ENCODE measurements at places on chromosomes 7 and 10. TPM values are rescaled to one million over a fixed set of nuclear protein-coding genes. Genes with fewer than 3 reads are reported as not detected.
A peak's percentile ranks its signal among the peaks of the same experiment; 100 is the strongest.

The HMX3 gene
- 0.35 TPM for total RNA-seq

GRCh38 chr7:99001482-99002147, 123.3 kb downstream of the TRRAP start:
- DNase-seq, result no peak

- DNase-seq, result no peak
Measured at GRCh38 chr7:138125598-138126111, 49.4 kb downstream of the AKR1D1 start.

- DNase-seq, result no peak
Measured at GRCh38 chr7:34057956-34058355, 152.6 kb downstream of the BMPER start.

The MOGAT3 gene
- total RNA-seq, result 47.7 TPM

GRCh38 chr10:48332166-48332870, 25.8 kb downstream of the MAPK8 start:
- DNase-seq, result no peak

- no peak for DNase-seq
Measured at GRCh38 chr10:96972264-96972663, 140.2 kb downstream of the LCOR start.

The NXPH1 gene
- 0.30 TPM for total RNA-seq

DNA sequence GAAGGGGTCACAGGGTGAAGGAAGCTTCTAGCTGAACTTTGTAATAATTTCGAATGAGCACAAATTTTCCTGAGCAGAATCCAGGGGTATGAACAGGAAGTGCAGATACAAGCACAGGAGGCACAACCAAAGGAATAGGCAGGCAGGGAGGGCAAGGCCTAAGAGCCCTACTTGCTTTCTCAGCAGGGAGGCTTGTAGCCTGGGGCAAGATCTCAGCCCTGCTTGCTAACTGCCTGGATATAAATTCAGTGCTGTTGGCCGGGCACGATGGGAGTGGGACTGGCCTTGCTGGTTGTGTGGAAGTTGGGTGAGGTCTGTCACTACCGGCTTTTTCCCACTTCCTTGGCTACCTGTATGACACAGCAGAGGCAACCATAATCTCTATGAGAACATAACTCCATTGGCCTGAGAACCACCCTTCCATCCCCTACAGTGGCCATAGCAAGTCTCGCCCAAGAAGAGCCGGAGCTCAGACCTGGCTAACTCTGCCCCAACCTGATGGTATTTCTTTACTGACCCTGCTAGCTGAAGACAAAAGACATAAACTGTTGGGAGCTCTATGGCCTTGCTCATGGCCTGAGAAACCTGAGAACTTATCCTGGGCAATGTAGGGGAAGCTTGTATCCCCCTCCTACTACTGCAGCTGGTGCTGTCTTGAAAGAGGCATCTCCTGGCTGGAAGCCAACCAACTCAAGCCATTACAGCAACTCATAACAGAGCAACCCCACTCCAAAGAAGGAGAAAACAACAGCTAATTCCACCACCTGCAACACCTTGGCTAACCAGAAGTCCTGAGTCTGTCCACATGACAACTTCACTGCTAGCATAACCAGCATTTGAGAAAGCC, 27.6 kb downstream of the CLDN12 start:
- DNase-seq, result no peak

The STEAP2 gene
- 27.3 TPM for total RNA-seq

GRCh38 chr10:33337326-33337957, 3.0 kb upstream of the NRP1 start:
- DNase-seq, result peak; percentile 26

The TSPAN33 gene
- total RNA-seq, result 3.8 TPM

The ZNF107 gene
- 4.1 TPM for total RNA-seq

The ACBD7 gene
- total RNA-seq, result 0.44 TPM

GRCh38 chr10:15815242-15815885, 44.9 kb downstream of the MINDY3 start:
- no peak for DNase-seq

GRCh38 chr7:28418311-28418710, 6.0 kb downstream of the CREB5 start:
- DNase-seq, result no peak

- DNase-seq, result no peak
Measured at GRCh38 chr7:24054236-24054635, 229.8 kb upstream of the NPY start.

DNA sequence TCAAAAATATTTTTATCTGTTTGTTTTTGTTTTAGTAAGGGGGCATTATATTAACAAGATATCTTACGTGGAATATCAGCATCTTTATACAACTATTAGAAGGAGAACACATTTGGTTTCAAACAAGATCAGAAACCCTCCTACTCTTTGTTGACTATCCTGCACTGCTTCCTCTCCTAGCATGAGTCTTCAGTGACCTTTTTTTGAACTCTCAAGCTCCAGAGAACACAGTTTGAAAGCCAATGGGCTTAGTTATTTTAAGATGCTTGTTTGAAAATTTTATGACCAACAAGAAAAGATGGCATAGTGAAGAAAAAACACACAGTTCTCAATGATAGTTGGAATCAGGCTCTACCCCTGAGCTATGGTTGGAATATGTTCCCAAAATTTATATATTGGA, 37.2 kb upstream of the RTKN2 start:
- no peak for DNase-seq

The AKR1C8 gene
- total RNA-seq, result not detected

The NODAL gene
- total RNA-seq, result 0.17 TPM

GRCh38 chr10:129888784-129889616, 75.1 kb downstream of the EBF3 start:
- DNase-seq, result peak; percentile 23

The ZEB1 gene
- 32.3 TPM for total RNA-seq

GRCh38 chr7:32150589-32150988, 80.4 kb upstream of the PDE1C start:
- DNase-seq, result no peak

GRCh38 chr10:6162589-6163356, 40.0 kb upstream of the PFKFB3 start:
- peak; percentile 43 for DNase-seq

DNA sequence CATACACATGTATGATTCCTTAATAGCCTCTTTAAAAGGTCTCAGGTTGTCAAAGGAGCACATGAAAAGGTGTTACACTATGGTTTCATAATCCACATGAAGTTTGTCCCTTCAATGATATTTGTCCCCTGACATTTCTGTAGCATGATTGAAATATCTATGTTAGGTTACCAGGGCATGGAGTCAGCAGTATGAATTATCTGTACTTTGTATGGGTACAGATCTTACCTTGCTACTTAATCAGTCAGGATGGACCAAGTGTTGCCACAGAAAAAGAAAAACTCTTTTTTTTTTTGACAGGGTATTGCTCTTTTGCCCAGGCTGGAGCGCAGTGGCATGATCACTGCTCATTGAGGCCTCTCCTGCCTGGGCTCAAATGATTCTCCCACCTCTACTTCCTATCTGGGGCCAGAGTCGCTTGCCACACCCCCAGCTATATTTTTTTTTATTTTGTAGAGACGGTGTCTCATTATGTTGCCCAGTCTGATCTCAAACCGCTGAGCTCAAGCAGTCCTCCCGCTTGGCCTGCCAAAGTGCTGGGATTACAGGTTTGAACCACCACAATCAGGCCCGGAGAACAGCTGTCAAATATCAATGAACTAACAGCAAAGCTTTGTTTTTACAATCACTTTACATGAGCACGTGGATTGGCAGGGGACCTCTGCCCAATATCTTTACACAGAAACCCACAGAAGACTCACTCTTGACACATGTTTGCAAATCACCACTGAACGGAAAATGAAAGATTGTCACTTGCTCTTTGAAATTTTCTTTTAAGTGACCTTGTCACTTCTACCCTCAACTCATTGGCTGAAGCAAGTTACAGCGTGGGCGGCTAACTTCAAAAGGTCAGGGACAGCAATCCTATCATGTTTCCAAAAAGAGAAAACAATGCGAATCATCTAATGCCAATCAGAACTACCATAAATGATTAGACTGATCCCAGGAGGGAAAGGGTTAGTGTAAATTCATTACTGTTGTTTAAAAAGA, 140.2 kb downstream of the PRKG1 start:
- no peak for DNase-seq

DNA sequence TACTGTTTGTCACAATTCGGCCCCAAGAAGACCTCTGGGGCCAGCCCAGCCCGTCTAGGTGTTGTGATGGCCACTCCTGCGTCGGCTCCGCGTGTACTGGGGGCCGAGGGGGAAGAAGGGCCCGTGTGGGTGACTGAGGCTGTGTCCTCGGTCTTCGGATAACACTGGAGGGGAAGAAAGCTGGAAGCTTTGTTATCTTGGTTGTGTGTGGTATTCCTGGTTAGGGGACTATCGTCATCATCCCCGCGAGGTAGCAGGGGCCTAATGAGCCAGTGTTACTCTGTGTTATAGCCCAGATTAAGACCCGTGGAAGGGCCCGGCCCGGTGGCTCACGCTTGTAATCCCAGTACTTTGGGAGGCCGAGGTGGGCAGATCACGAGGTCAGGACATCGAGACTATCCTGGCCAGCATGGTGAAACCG, 854 bp downstream of the MTG1 start:
- DNase-seq, result no peak

- DNase-seq, result no peak
Measured at GRCh38 chr7:71517940-71518699, 386.2 kb downstream of the GALNT17 start.

DNA sequence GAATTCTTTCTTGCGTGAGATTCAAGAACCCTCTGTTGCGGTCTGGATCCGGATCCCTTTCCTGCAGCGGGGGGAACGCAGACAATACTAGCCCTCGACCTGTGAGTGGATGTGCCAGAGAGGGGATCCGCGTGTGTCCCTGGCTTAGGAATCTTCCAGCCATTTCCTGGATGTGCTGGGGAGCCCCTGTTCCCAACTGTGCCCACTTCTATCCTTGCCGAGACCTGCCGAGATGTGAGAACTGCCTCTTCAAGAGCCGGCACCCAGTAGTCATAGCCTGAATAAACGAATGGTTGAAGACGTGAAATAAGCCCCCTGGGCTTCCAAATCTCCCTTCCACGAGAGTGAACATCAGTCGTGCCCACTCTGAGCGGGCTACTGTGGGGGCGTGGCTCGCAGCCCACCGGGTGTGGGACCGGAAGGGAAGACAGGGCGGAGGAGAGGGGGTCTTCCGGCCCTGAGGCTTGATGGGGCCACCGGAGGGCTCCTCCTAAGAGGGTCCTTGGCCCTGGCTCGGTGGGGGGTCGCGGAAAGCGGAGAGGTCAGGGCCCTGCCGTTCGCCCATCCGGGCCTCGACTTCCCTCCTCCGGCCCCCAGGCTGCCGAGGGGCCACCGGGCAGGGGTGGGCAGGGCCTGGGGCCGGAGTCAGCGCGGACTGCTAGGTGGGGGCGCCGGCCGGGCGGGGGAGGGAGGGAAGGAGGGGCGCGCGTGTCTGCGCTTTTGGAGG, 1.3 kb upstream of the CCDC136 start:
- no peak for DNase-seq

DNA sequence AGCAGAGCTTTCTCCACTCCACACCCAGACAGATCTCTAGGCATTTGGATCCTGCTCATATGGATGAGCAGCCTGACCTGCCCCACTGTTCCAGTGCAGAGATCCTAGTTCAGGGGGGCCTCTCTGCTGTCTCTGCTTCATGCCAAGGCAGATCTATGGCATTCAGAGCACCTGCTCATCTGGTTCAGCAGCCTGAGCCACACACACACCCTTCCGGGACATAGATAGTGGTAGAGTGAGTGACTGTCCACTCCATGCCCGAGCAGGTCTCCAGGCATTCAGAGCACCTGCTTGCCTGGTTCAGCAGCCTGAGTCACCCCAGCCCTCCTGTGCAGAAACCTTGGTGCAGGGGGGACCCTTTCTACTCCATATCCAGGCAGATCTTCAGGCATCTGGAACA, 54.3 kb upstream of the ZNF800 start:
- DNase-seq, result no peak

DNA sequence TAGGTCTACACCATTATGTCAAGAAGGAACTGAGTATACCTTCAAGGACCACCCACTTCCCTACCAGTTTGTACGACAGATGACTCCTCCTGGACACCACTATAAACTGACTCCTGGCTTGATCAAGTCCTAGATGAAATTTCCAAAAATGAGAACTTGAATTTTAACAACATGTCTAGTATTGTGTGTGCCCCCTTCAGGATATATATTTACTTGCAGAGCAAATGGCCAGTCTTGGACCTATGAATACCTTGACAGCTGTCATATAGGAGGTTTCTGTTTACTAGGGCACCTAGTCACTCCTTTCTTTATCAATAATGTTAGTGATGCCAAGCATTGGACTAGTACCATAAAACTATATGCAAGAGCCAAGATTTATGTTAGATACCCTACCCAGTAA, 94.1 kb upstream of the TMEM26 start:
- no peak for DNase-seq

The PALD1 gene
- total RNA-seq, result 2.5 TPM

The CH25H gene
- 0.40 TPM for total RNA-seq

The GDF2 gene
- not detected for total RNA-seq

- DNase-seq, result no peak
Measured at GRCh38 chr10:65030263-65030662, 1509.1 kb downstream of the REEP3 start.

The EMX2 gene
- not detected for total RNA-seq

The GIMAP8 gene
- 3.4 TPM for total RNA-seq

GRCh38 chr10:31871266-31872065, 57.2 kb downstream of the ARHGAP12 start:
- no peak for DNase-seq

DNA sequence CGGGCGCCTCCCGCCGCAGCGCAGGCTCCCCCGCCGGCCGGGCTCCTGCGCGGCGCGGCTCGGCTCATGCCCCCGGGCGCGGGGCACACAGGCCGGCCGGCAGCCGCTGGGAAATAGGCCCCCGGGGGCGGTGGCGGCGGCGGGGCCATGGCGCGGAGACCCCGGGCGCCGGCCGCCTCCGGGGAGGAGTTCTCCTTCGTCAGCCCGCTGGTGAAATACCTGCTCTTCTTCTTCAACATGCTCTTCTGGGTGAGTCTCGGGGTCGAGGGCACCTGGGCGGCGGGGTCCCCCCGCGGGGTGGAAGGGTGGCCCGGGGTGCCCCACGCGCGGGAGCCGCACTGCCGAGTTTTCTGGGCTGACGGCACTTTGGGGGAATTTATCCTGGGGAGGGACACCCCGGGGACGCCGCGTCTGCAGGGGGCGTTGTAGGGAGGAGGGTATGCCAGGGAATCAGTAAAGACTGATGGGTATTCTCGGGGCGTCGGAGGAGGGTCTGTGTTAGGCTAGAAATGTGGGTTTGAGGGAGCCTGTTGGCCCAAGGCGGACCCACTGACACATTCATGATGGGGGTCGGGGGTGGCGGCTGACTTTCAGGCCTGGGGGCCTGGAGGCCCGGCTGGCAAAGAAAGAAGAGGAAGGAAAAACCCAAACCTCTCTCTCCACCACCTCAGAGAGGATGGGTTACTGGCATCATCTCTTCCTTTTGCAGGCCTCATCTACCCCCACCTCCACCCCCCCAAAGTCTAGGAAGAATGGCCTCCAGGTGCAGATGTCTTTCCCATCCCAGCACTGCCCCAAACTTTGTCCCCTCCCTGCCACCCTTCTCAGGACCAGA, 544 bp downstream of the TSPAN33 start:
- DNase-seq, result no peak

GRCh38 chr10:7950981-7951847, 103.3 kb upstream of the GATA3 start:
- DNase-seq, result no peak
